HT1080 (cell line): ENCODE measurements at places on chromosomes 7 and 10.

- DNase-seq, result peak; percentile 48
Observed at GRCh38 chr7:119197877-119198527, 973.5 kb downstream of the ANKRD7 start.

GRCh38 chr10:125984865-125985495, 88.6 kb downstream of the FANK1 start:
- no peak for DNase-seq

- no peak for DNase-seq
Observed at GRCh38 chr10:36526033-36526432, 599.4 kb upstream of the ANKRD30A start.

DNA sequence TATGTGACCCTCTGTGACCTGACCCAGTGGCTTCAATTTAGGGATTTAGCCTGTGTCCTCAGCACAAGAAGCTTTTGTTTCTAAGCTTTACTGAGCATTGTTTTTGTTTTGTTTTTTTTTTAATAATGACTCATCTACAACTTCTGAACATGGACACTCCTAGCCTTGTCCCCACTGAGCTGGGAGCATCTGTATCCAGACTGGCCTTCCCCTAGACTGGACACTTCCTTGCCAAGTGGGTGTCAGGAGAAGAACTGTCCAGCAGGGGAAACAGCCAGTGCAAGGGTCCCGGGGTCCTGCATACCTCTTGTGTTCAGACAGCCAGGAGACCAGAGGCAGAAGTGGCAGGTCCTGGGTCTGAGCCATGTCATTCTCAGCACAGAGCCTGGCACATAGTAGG, 108.6 kb downstream of the TMEM130 start:
- DNase-seq, result no peak

GRCh38 chr10:68647672-68648341, 73.2 kb upstream of the CCAR1 start:
- DNase-seq, result peak; percentile 65
